Lower lobe of right lung (tissue), 2 donors: ENCODE measurements at places on chromosomes 2 and 18.

- H3K36me3 ChIP-seq: no peaks in the 10 kb centered on the region
- H3K4me1 ChIP-seq: no peaks in the 10 kb centered on the region
- no peak for DNase-seq
- H3K27me3 ChIP-seq: peaks cover 3% of the 10 kb centered on the region
- no peak overlapping the region for H3K27ac ChIP-seq
Measured at GRCh38 chr2:10820978-10821695, 8.6 kb upstream of the PDIA6 start.

- peaks cover 5% of the 10 kb centered on the region for H3K27me3 ChIP-seq
- no peak for DNase-seq
- no peaks in the 10 kb centered on the region for H3K36me3 ChIP-seq
- H3K4me1 ChIP-seq: peaks cover 10% of the 10 kb centered on the region
Measured at GRCh38 chr2:133271105-133271504, 297.2 kb downstream of the NCKAP5 start.

GRCh38 chr2:212968284-212969081 is 182.9 kb downstream of the IKZF2 start:
- no peaks in the 10 kb centered on the region for H3K4me1 ChIP-seq
- H3K36me3 ChIP-seq: no peaks in the 10 kb centered on the region
- no peaks in the 10 kb centered on the region for H3K27me3 ChIP-seq

- H3K4me1 ChIP-seq: peaks cover 16% of the 10 kb centered on the region
- no peak overlapping the region for H3K27ac ChIP-seq
- peaks cover 17% of the 10 kb centered on the region for H3K36me3 ChIP-seq
- DNase-seq: no peak
- no peaks in the 10 kb centered on the region for H3K27me3 ChIP-seq
Measured at GRCh38 chr18:47882641-47883040, 47.8 kb downstream of the SMAD2 start.
